ENCODE measurements at places on chromosomes 7 and 10. TPM values are rescaled to one million over a fixed set of nuclear protein-coding genes. Genes with fewer than 3 reads are reported as not detected.

DNA sequence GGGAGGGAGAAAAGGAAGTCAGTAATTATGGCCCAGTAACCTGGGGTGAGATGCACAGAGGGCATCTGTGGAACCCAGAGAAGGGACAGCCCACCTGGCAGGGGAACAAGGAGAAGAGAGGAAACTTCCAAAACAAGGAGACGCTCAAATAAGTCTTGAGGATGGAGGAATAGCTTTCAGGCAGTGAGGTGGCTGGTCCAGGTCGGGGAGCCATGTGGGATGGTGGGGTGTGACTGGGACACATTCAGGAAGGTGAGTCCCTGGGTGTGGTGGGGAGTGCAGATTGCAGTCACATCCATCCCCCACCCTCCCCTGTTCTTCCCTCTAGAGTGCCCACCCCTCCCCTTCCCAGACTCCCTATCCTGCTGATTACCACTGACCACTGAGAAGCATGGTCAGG lies 175.4 kb downstream of the GRID1 start:
- H3K4me3 ChIP-seq: no peak overlapping the region
- H3K4me1 ChIP-seq: no peaks in the 10 kb centered on the region
- H3K27ac ChIP-seq: no peak overlapping the region
- DNase-seq: no peak
- H3K27me3 ChIP-seq: no peaks in the 10 kb centered on the region

DNA sequence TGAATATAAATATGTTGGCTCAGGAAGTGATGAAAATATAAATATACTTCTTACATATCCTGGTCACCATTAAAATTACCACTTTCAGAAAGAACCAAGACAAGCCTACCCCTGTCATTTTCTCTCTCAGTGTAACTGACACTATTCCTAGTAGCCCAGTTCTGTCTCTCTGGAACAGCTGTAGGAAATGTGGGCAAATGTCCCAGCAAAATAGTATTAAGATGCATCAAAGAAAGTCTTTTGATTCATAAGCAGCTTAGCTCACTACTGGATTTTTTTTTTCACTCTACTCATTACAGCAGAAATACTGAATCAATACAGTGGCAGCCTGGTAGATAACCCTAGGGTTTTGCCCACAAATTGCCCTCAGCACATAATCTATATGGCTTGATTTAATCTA lies 290.9 kb downstream of the DNAJB9 start:
- no peak overlapping the region for H3K27ac ChIP-seq
- H3K27me3 ChIP-seq: no peaks in the 10 kb centered on the region
- no peaks in the 10 kb centered on the region for H3K36me3 ChIP-seq
- H3K4me1 ChIP-seq: no peaks in the 10 kb centered on the region

- no peaks in the 10 kb centered on the region for H3K36me3 ChIP-seq
- DNase-seq: no peak
- peaks cover 20% of the 10 kb centered on the region for H3K4me1 ChIP-seq
- no peaks in the 10 kb centered on the region for H3K27me3 ChIP-seq
- no peak overlapping the region for H3K27ac ChIP-seq
These were observed 224.0 kb downstream of the TNS3 start for GRCh38 chr7:47357863-47358262.

GRCh38 chr10:12656518-12657142 lies 307.3 kb downstream of the CAMK1D start:
- H3K4me1 ChIP-seq: no peaks in the 10 kb centered on the region
- no peak overlapping the region for H3K27ac ChIP-seq
- H3K27me3 ChIP-seq: no peaks in the 10 kb centered on the region
- no peak for DNase-seq

Gene SMKR1
- 0.97 TPM for total RNA-seq
